Right renal cortex interstitium (tissue), 3 donors: ENCODE measurements at places on chromosomes 12 and 14. TPM values are rescaled to one million over a fixed set of nuclear protein-coding genes. Genes with fewer than 3 reads are reported as not detected.

The ASIC1 gene
- 4.0 TPM for polyA plus RNA-seq

The OR10A7 gene
- polyA plus RNA-seq, result not detected

The MYH7 gene
- polyA plus RNA-seq, result 2.1 TPM

The GLT8D2 gene
- 15.5 TPM for polyA plus RNA-seq

The AJUBA gene
- 72.8 TPM for polyA plus RNA-seq

The ZDHHC22 gene
- polyA plus RNA-seq, result 0.35 TPM

The TRPV4 gene
- 12.8 TPM for polyA plus RNA-seq
